ENCODE measurements at places on chromosomes 16 and 17.

- no peak for DNase-seq
These were observed 51.5 kb downstream of the GTF3C1 start for GRCh38 chr16:27498031-27498825.

DNA sequence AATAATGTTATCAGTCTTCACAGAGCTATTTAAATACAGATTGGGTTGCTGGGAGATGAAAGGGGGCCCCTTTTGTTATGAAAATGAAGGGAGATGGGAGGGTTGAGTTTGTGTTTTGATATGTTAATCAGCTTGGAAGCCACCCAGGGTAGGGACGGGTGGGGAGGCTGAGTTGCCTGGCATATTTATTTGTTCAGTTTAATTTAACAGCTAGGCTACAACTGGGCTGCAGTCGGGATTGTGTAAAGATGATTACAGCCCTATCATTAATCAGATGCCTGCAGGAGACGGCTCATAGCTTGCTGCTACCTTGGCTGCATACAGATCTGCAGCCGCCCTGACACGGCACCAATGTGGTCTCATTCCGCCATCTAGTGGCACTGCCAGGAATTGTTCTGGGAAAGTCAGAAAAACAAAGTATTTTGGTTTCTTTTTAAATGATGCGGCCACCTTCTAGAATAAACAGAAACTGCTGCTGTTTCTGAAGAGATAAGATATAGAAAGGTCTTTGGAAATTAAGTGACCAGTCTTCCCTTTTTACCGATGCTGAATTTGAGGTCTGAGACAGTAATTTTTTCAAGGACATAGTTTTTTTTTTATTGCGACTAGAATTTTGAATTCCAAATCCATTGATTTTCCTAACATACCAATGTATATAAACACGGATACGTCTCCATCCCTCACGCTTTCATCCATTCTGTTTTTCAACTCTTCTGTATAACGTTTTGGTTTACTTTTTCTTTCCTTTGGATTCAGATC is 458.0 kb upstream of the ASIC2 start:
- DNase-seq, result peak; percentile 25

DNA sequence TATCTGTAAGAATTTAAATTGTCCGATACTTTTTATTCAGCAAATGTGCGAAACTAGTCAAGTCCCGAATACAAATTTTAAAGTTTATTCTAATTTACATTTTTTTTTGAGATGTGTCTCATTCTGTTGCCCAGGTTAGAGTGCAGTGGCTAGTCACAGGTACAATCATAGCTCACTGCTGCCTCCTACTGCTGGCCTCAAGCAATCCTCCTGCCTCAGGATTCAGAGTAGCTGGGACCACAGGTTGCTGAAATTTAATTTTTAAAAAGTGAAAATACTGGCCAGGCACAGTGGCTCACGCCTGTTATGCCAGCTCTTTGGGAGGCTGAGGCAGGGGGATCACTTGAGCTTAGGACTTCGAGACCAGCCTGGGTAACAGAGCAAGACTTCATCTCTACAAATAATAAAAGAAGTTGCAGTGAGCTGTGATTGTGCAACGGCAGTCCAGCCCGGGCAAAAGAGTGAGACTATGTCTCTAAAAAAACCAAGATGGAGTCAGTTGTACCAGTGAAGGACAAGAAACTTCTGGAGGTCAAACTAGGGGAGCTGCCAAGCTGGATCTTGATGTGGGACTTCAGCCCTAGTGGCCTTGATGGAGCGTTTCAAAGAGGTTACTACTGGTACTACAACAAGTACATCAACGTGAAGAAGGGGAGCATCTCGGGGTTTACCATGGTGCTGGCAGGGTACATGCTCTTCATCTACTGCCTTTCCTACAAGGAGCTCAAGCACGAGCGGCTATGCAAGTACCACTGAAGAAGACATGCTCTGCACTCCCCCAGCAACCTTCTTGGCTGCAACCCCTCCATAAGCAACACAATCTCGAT is 5.6 kb downstream of the POLG2 start:
- DNase-seq, result no peak

GRCh38 chr16:68365167-68365817 is 54.5 kb downstream of the PRMT7 start:
- DNase-seq, result peak; percentile 7

DNA sequence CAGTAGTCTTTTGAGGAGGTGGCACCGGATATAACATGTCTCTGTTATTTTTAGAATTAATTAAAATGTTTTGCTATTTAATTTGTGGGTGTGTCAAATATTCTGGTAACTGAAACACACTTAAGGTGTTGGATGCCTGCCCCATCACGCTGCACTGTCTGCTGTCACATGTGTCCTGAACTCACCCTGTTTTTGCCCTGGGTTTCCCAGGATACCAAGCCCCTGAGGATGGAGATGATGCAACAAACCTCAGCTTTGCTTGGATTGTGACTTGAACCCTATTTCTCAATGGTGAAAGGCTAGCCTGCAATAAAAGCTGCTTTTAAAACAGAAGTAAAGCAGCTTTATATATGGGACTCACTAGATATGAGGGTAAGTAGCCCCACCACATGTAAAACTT is 11.5 kb upstream of the DUSP14 start:
- DNase-seq, result no peak

- peak; percentile 12 for DNase-seq
These were observed 970 bp upstream of the TRAF7 start for GRCh38 chr16:2154533-2155090.

DNA sequence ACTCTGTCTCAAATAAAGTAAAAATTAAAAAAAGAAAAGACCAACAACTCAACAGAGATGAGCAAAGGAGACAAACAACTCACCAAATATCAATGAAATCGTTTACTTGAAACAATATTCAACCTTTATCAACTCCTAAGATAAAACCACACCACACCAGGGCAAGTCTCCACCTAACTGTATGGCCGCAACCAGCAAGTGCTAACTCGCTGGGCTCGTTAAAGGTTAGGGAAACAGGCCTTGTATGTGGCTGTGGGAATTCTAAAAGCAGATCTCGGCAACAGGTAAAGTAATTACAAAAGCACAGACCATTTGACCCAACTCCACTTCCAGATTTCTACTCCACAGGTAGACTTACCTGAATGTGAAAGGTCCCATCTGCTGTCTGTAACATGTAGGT is 9.3 kb downstream of the ZCCHC14 start:
- no peak for DNase-seq

- no peak for DNase-seq
These were observed 67.7 kb downstream of the RBFOX1 start for GRCh38 chr16:7400117-7400890.

- peak; percentile 70 for DNase-seq
These were observed 22.4 kb downstream of the SOCS3 start for GRCh38 chr17:78337244-78338109.

- no peak for DNase-seq
These were observed 42.5 kb downstream of the PLCG2 start for GRCh38 chr16:81821436-81822128.

DNA sequence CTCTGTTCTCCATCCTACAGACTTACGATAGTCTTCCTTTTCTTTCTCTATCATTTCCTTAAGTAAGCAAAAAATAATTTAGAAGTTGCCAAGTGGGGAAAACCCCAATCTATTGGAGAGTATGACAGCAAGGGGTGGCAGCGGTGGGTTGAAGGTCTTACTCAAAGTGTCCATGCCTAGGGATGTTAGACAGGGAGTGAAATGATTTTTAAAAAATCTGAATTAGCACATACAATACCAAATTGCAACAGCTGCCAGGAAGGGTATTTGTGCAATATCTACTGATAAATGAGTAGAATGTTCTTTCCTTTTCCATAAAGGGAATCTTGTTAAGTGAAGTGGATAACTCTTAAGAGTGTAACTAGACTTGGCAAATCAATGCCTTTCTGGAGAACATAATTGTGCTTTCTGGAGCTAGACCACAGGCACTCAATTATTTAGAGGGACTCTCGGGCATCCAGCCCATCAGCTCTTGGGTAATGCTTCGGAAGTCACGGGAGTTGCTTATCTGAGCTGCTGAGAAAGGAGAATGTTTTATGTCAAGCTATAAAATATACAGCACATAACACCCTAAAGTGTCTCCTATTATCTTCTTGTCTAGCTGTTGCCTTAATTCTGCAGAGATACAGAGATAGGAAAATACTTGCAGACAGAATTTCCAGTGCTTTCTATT is 151.5 kb downstream of the KCNJ2 start:
- DNase-seq, result no peak

- DNase-seq, result no peak
These were observed 92.0 kb downstream of the CYLD start for GRCh38 chr16:50833929-50834328.

Measured in RCC 7860 (cell line).